ENCODE measurements at places on chromosomes 7 and 10. TPM values are rescaled to one million over a fixed set of nuclear protein-coding genes. Genes with fewer than 3 reads are reported as not detected.

Gene DDX56
- 123 TPM for polyA plus RNA-seq

Gene CTNNA3
- 4.2 TPM for polyA plus RNA-seq

Gene ODAD2
- polyA plus RNA-seq, result 1.2 TPM

Gene C7orf33
- not detected for polyA plus RNA-seq

Gene LRRD1
- 0.11 TPM for polyA plus RNA-seq

Gene SRRM3
- polyA plus RNA-seq, result 1.0 TPM

Gene IGFBP1
- 1.2 TPM for polyA plus RNA-seq

Gene SLC16A9
- polyA plus RNA-seq, result 39.3 TPM

Gene CRTAC1
- polyA plus RNA-seq, result 34.9 TPM

Gene LIPM
- polyA plus RNA-seq, result not detected

Gene ADIRF
- 28.6 TPM for polyA plus RNA-seq

Gene ANXA8L1
- polyA plus RNA-seq, result 0.28 TPM

Gene CYP2C19
- polyA plus RNA-seq, result not detected

Gene FAM241B
- 10.5 TPM for polyA plus RNA-seq

Gene OR6B1
- not detected for polyA plus RNA-seq

Gene OPN1SW
- polyA plus RNA-seq, result 1.3 TPM

Gene ADRA2A
- 3.8 TPM for polyA plus RNA-seq

Gene BMS1
- 23.3 TPM for polyA plus RNA-seq

Gene RAPGEF5
- 38.6 TPM for polyA plus RNA-seq

Gene KCP
- 41.9 TPM for polyA plus RNA-seq

Gene AGBL3
- 21.3 TPM for polyA plus RNA-seq

All from left renal cortex interstitium (tissue), 4 donors.